ENCODE measurements at places on chromosomes 3 and 15. TPM values are rescaled to one million over a fixed set of nuclear protein-coding genes. Genes with fewer than 3 reads are reported as not detected.

- DNase-seq, result no peak
Measured at GRCh38 chr3:8094415-8094814, 407.2 kb upstream of the LMCD1 start.

- no peak for DNase-seq
Measured at GRCh38 chr3:73563896-73564582, 60.7 kb downstream of the PDZRN3 start.

DNA sequence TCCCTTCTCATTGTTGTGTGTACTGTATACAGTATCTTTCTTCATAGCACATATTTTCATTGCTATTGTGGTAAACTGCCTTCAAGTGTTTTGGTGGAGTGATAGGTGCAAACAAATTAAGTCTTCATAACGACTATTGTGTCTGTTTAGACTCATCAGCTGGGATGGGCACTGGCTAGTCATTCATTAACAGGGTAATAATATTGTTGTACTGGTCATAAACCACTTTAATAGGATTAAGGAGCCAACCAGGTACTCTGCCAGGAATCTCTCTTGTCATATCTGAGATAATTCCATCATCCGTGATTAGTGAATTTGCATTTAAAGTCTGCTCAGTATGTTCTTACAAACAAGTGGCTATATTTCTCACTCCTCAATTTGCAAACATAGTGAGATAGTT, 10.2 kb upstream of the TMEM45A start:
- no peak for DNase-seq

DNA sequence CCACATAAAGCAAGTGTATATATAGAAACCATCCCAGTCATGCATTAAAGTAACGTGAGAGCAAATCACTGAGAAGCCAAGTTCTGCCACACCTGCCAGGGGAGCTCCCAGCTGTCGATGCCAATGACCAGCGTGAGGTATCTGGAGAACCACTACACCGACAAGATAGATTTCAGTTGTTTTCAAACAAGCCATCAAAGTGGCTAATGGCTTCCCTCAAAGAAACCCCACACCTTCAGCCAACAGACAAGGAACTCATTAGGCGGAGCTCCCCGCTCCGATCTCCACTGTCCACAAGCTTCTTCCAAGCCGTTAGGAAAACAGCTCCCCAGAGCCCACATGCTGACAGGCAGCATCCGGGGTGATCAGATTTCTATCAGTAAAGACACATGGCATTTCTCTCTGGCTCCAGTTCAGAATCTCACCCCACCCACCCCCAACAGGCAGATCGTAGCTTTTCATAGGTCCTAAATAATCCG, 54.2 kb upstream of the SPATA12 start:
- no peak for DNase-seq

DNA sequence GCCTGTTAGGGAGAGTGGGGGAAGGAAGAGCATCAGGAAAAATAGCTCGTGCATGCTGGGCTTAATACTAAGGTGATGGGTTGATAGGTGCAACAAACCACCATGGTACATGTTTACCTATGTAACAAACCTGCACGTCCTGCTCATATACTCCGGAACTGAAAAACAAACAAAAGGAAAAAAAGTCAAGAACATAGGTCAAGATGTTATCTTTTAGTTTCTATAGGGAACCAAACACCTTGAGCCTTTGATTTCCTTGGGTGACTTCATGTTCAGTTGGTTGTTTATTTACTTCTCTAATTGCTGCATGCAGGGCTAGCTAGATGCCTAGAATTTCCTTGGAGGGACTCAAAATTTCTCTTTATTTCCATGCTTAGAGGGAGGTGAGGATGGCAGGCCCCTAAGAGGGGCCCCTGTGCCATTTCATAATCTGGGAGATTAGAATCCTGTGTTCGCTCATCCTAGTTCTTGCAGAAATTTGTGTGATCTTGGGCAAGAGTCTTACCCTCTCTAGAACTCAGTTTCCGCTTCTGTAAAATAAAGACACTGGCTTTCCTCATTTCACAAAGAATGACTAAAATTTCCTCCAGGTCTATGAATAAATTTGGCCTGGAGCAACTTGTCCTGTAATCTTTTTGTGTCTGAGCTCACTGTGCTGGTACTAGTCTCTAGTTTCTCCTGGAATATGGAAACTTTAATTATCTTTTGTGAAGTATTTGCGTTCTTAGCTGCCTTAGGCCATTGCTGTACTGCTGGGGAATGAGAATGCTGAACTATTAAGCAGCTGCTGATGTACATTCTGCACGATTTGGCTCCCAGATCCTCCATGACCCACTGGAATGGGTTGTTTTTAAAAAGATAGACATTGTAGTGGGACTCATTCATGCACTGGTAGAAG, 457.5 kb downstream of the EDEM1 start:
- no peak for DNase-seq

- peak; percentile 23 for DNase-seq
Measured at GRCh38 chr3:135792174-135792573, 173.4 kb upstream of the PPP2R3A start.

Gene NCBP2
- total RNA-seq, result 61.0 TPM

Gene TEX55
- not detected for total RNA-seq

- no peak for DNase-seq
Measured at GRCh38 chr3:146577662-146578061, 27.5 kb downstream of the PLSCR5 start.

Gene TMEM207
- not detected for total RNA-seq

DNA sequence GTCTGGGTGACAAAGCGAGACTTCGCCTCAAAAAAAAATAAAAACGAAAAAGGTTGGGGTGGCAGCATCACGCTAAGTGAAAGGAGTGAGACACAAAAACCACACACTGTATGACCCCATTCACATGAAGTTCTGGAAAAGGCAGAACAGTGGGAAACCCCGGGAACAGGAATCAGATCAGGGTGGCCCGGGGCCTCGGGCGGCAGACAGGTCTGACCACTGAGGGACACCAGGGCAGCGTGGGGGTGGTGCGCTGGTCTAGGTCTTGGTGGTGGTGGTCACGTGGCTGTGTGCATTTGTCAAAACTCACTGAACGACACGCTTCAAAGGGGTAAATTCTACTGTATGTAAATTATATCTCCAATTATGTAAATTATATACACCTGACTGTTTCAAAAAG, 79.7 kb upstream of the PRR20G start:
- no peak for DNase-seq

GRCh38 chr3:52318186-52318816, 2.2 kb downstream of the DNAH1 start:
- no peak for DNase-seq

DNA sequence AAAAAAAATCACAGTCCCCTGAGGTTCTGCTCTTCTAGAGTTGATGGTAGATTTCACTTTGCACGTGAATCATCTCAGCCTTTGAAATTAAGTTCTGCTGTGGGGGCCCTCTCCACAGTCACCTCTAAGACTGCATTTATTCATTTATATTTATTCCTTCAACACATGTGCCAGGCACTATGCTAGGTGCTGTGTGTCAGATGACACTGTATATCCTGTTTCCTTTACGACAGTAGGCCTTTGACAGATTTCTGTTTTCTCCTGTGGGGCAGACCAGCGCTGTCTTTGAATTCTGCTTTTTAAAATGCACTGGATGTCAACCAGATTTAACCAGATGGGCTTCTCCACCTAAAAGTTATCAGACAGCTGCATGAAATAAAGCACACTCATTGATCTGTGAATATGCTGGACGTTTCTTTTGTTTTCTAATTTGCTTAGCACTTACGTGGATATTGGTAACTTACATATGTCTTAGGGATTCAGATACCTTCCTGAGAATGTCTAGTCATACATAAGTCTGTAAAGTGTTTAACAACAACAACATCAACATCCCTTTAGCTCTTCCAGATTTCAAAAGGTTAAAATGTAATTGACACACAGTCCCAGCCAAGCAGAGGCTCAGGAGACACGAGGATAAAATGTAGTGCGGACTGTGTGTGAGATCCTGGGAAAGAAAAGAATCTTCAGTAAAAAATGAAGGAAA, 525.5 kb upstream of the MCTP2 start:
- DNase-seq, result no peak

Gene RAB7A
- total RNA-seq, result 155 TPM

DNA sequence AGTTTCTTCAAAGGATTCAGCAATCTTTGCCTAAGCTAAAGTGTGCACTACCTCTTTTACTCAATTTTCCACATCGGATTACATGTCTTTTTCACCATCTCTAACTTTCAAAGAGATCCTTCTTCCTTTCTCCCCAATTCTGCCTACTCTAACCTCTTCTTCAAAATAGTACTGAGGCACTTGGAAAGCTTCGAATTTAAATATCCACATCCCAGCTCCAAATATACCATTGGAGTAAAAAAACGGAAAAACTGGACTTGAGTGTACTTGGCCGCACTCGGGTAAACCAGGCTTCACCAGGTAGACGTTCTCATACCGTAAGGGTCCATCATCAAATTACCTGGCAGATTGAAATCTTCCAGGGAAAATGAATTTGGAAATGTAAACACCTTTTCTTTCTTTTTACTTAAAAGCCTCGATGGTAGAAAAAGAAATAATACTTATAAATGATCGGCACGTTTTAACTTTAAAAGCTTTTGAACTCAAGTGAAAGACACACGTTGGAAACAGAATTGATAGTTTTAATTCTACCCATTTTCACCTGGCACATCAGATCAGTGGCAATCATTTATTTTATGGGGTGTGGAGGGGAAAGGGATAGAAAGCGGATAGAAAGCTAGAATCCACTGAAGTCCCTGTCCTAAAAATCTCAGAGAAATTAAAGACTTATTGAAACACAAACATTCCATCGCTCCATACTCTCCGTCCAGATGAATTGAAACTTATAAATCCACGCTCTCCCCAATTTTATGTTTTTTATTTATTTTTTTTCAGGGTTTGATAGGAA, 8.2 kb upstream of the MEIS2 start:
- no peak for DNase-seq

DNA sequence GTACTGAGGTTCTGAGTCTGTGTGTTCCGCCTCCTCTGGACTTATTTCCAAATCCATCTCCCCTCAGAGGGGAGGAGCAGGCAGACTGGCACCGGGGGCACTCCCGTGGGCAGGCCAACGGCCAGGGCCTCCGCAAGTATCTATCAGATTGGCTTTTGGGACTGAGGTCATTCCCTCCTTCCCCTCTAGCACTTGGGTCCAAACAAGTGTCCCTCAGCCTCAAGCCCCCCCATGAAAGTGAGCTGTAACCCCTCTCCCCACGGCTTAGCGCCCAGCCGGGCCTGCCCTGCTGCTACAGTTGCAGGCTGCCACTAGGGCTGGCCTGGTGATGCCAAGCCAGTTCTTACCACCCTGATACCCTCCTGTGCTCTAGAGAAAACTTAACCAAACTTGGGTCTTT, 17.4 kb downstream of the ITGA11 start:
- DNase-seq, result no peak

Gene CHRM5
- not detected for total RNA-seq

DNA sequence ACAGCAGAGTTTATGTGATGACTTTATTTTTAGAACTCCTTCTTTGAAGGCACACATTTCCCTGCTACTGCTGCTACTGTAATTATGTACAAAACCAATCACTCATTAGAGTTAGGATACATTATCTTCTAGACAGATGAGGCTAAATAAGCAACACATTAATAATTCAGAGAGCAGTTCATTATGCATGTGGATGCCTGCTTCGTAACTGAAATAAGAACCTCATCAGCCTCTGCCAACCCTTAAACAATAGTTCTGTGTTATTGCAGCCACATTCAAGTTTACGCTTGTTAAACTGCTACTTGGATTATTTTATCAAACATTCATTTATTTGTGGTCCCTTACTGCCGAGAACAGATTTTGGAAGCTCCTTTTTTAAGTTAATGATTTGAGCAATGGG, 52.5 kb upstream of the C15orf61 start:
- DNase-seq, result no peak

Gene SUSD5
- total RNA-seq, result 3.9 TPM

DNA sequence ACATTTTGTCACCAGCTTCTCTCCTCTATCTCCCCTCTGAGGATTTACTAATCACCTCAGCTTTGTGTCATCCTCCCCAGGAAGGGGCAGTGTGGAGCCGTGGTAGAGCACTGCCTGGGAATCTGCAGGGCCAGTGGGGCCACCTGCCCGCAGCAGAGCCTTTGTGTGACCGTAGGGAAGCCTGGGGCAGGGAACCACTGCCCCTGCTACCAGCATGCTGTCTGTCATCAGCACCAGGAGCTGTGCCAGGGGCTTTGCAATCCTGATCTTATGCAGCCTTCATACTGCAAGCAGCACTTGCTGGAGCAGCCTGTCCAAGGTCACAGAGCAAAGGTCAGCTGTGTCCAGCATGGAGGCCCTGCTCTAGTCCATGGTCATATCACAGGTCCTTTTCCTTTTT, 170.2 kb upstream of the IL12A start:
- peak; percentile 20 for DNase-seq

DNA sequence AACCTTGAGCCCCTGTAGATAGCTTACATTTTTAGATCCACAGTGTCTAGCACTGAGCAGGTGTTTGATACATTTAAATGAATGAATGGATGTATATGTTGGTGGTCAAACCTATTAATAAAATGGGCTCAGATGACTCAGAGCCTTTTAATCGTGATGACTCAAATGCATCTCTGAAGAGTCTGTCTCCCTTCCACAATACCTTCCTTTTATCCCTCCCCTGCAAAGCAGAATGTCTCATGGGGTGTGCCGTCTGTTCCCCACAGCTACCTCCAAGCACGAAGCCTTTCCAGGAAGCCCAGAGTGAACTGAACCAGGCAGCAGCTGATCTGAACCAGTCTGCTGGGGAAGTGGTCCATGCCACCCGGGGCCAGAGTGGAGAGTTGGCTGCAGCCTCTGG, 303.5 kb upstream of the TPM1 start:
- no peak for DNase-seq

Gene GLT8D1
- total RNA-seq, result 54.7 TPM

Gene GNAT1
- 0.59 TPM for total RNA-seq

GRCh38 chr15:62989366-62990055, 53.0 kb upstream of the TPM1 start:
- DNase-seq, result no peak

- no peak for DNase-seq
Measured at GRCh38 chr3:5294356-5294755, 106.8 kb downstream of the EDEM1 start.

DNA sequence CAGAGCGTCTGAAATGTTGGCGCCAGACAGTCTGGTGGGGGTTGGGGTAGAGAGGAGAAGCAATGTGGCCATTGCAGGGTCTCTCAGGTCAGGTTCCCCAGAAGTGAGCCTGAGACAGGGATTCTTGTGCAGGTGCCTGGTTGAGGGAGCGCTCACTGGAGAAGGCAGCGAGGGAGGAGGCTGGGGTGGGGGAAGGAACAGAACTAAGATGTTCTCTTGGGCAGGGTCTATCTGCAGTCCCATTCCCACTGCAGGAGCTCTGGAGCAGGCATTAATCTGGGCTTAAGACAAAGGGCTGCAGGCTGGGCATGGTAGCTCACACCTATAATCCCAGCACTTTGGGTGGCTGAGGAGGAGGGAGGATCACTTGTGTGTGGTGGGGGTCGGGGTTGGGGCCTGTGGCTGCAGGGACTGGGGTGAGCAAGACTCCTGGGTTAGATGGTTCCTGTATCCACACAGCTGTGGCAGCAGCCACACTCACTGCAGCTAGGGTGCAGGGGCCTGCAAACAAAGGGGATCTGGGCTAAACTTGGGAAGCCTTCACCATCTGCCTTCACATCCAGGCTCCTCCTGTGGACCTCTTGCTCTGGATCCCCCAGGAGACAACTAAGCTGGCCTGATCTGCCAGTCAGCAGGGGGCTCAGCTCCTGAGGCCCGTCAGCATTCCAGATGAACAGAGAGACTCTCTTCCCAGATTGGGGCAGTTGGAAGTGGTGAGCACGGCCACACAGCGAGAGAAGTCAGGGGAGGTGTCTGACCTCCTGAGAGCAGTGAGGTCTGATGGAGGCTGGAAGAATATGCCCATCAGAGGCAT, 172.5 kb downstream of the ABHD5 start:
- DNase-seq, result no peak

- DNase-seq, result no peak
Measured at GRCh38 chr3:156513619-156514018, 41.3 kb downstream of the SSR3 start.

Gene SLC28A2
- not detected for total RNA-seq

GRCh38 chr15:101187820-101188636, 63.8 kb downstream of the CHSY1 start:
- no peak for DNase-seq

Data from endothelial cell (in vitro differentiated cells).